ENCODE measurements at places on chromosomes 16 and 17.

GRCh38 chr17:40038882-40039513 lies 15.2 kb downstream of the MED24 start:
- no peak for DNase-seq

DNA sequence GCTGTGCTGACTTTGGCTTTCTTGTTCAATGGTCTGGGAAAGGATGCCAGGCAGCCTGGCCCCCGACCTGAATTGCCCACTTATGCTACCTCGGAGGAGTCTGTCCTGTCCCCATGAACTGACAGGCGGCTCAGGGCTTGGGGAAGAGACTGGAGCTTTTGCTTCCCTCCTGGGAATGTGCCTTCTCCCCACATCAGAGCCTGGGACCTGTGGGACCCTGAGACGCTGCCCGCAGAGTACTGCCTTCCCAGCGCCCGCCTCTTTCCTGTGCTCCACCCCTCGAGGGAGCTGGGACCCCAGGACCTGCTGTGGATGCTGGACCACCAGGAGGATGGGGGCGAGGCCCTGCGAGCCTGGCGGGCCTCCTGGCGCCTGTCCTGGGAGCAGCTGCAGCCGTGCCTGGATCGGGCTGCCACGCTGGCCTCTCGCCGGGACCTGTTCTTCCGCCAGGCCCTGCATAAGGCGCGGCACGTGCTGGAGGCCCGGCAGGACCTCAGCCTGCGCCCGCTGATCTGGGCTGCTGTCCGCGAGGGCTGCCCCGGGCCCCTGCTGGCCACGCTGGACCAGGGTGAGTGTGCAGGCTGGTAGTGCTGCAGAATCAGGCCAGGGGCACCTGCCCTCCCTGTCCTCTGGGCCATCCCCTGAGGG lies 18.5 kb downstream of the FCSK start:
- DNase-seq, result no peak

GRCh38 chr16:51035711-51036110 lies 115.4 kb downstream of the SALL1 start:
- no peak for DNase-seq

GRCh38 chr16:72300892-72301291 lies 128.9 kb upstream of the PMFBP1 start:
- no peak for DNase-seq

Measured in dorsolateral prefrontal cortex (tissue), 122 donors.